NCI-H1694 treated with DMSO at 0.1 percent for 48 hours (cell line): ENCODE measurements at places on chromosomes 3 and 15.
A peak's percentile ranks its signal among the peaks of the same experiment; 100 is the strongest.

DNA sequence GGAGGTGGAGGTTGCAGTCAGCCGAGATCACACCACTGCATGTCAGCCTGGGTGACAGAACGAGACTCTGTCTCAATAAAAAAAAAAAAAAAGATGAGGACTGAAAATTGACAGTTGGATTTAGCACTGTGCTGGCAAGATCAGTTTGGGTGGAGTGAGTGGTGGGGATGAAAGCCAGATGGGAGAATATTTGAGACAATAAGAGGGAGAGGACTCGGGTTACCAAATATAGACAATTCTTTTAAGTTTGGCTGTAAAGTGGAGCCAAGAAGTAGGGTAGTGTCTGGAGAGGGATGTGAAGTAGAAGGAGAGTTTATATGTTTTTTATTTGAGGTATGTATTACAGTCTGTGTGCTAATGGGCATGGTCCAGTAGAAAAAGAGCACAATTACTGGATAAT is 20.4 kb downstream of the TMOD3 start:
- no peak for DNase-seq

DNA sequence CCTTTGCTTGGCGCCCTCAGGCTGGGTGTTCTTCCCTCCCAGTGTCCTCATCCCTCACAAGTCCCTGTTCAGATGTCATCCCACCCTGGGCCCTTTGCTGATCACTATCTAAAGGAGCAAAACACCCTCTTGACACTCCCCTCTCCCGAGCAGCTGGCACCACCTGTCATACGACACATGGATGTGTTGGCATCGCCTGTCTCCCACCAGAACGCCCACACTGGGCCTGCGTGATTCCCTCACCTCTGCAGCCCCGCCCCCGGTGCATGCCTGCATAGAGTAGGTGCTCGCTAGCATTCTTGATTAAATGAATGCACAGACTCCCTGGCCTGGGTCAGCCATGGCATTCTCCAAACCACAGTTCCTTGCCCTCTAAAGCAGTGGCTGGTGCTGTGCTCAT is 75.8 kb downstream of the DNAJB8 start:
- DNase-seq: peak; percentile 73

- no peak for DNase-seq
Observed at GRCh38 chr3:36812240-36812639, 47.9 kb upstream of the DCLK3 start.

DNA sequence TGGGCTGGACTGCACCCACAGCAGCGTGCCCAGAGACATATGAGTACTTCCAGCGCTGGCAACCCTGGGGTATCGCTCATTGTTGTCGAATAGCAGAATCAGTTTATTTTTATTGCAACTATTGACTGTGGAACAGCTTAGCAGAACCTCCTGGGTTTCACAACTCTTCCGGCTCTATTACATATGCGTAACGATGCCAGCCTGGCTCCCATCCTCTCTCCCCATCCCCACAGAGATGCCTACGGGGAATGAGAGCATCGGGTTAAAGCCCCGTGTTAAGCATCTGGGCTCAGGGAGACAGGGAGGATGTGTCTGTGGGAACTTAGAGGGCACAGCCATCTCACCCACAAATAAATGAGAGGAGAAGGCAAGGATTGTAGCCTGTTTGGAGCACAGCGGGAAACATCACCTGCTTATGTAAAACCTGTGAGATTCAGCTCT is 76.6 kb upstream of the DLG1 start:
- no peak for DNase-seq

DNA sequence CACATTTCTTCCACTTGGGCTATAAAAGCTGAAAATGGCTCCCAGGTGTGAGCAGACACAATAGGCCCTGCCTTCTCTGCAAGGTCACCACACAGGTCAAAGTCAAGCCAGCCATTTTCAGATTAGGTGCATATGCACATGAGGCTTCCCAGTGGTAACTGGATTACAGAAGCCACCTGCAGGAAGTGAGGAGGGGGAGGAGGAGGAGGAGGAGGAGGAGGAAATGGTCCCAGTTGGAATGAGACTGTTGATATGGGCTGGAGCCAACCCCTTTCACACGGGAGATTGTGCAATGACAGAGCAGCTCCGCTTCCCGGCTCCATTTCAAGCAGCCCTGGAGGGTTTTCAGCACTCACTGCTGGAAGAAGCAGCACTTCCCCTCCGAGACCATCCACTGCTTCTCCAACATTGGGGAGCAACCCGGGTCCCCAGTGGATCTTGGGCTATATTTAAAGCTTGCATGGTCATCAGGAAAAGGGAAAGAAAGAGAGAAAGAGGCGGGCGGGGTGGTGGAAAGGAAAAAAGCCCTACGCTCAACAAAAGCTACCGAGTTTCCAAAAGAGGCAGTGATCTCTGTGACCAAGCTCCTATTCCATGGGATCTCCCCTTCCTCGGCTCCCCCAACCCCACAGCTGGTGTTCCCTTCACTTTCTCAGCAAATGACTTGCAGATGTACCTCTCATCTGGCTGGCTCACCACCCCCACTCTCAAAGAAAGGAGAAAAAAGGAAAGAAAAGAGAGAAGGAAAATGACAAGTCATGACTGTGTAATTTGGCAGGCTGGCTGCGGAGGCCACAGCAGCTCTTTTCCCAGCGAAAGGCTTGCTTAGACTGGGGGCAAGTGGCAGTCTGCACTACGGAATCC is 58.3 kb downstream of the LRIG1 start:
- no peak for DNase-seq

- no peak for DNase-seq
Observed at GRCh38 chr15:100036015-100036414, 302.8 kb upstream of the LYSMD4 start.

DNA sequence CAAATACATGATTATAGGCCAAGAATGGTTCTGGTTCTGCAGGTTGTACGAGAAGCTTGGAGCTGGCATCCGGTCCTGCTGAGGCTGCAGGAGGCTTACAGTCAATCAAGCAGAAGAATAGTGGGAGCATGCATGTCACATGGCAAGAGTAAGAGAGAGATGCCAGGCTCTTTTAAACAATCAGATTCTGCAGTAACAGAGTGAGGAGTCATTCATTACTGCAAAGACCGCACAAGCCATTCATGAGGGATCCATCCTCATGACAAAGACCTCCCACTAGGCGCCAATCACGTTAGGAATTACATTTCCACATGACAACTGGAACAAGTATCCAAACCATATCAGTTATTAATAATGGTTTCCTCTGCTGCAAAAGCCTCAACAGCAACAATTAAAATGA is 536.8 kb downstream of the CADM2 start:
- DNase-seq: no peak
